D341Med (cell line): ENCODE measurements at places on chromosomes 4 and X.

DNA sequence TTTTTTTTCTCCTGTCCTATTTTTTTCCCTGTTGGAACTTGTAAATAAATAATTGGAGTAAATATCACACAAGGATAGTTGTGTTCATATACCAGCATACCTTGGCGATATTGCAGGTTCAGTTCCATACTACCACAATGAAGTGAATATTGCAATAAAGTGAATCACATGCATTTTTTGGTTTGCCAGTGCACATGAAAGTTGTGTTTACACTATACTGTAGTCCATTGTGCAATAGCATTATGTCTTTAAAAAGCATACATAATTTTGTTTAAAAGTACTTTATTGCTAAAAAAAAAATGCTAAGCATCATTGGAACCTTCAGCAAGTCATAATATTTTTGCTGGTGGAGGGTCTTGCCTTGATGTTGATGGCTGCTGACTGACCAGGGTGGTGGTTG is 88.6 kb downstream of the GSTCD start:
- DNase-seq: no peak

DNA sequence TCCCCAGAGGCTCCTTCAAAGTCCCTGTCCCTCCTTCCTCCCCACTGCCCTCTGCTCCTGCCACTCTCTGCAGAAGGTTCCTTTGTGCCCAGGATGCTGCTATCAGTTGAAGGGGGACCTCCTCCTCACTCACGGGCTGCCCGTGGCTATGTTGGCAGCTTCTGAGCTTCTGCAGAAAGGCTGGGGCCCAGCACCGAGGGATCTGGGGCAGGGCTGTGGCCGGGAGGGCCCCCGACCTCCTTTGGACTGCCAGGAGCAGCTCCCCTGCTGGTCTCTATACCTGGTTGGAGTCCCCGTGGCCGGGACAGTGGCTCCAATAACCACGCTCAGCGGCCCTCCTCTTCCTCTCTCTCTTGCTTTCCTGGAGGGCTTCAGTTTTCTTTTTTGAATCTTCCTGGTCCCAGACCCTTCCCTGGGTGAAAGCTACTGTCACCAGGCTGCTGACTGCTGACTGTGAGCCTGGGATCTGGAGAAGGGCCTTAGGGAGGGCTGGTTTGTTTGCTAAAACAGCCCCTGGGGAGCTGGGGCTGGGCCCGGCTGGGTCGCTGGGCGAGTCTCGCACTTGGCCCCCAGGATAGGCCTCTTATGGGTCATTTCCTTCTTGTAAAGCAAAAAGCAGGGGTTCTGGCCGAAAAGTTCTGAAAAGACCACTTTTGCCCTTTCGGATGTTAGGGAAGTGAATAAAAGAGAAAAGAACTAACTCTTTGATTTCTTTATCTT is 46.9 kb downstream of the SORCS2 start:
- DNase-seq: no peak

DNA sequence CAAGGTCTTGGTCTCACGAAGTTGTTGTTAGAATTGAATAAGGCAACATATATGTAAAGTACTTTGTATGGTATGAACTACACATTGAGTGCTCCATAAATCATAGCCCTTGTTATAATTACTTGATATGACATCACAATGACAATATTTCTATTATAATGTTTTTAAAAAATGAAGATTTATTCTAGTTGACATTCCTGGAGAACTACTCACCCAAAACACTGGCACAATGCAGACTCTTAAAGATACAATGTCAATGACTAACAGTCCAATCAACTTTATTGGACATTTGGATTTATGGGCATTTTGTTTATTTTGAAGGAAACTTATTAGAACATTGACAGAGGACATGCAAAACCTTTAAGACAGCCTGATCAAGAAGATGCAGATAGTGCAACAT is 55.3 kb downstream of the ASB9 start:
- no peak for DNase-seq

- no peak for DNase-seq
Measured at GRCh38 chrX:85020216-85020615, 16.5 kb downstream of the APOOL start.

GRCh38 chr4:82774711-82775171 is 23.9 kb downstream of the SCD5 start:
- no peak for DNase-seq

GRCh38 chr4:56958111-56958517 is 19.3 kb downstream of the NOA1 start:
- DNase-seq: peak; percentile 34

- no peak for DNase-seq
Measured at GRCh38 chr4:81196126-81196650, 18.8 kb downstream of the PRKG2 start.

DNA sequence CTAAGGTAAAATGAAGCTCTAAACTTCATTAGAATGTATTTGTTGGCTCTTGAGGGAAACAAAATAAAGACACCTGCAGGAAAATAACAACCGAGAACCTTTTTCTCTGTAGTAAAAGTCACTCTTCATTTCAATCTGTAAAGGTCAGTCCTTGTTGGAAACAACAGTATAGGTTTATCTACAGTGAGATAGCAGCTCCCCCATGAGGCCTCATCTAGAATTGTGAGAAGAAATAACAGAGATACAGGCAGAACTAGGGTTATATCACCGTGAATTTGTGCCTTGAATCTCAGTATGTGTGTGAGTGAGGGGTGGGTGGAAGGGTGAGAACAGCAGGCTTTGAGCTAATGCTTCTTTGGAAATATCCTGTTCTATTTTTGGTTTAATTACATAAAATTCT is 107.8 kb upstream of the FMR1 start:
- DNase-seq: peak; percentile 32

GRCh38 chr4:88212253-88212561 is 53.8 kb upstream of the ABCG2 start:
- DNase-seq: no peak

GRCh38 chrX:79147477-79147876 is 3.0 kb downstream of the GPR174 start:
- DNase-seq: no peak
